ENCODE measurements at places on chromosomes 11 and 22.

DNA sequence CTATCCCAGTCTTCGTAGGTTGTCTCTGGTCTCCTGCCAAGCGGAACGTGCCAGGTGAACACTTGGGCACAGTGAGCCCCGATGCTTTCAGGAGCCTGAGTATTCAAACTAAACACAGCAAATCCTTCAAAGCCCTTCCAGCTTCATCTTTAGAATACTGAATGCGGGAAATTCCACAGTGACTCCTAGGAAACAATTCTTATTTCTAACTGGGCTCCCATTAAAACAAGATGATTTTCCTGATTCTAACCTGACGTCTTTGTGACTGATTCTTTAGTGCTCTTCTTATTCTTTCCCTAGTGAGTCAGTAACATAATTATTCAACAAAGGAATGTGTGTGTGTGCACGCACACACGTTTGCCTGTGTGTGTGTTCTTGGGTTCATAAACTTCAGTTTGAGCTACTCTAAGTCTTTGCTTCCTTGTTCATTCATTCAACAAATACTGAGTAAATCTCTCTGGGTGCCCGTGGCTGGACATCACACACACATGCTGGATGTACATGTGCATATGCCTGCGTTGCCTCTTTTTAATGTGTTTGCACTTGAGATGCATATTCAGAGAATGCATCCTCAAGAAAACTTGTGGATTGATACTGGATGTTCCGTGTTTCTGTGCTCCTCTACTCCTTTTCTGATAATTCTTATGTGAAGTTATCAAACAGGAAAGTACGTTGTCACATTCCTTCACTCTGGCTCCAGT is 134.5 kb downstream of the WNT7B start:
- no peak for DNase-seq

GRCh38 chr22:35894464-35894878 is 134.2 kb downstream of the RBFOX2 start:
- peak; percentile 68 for DNase-seq

DNA sequence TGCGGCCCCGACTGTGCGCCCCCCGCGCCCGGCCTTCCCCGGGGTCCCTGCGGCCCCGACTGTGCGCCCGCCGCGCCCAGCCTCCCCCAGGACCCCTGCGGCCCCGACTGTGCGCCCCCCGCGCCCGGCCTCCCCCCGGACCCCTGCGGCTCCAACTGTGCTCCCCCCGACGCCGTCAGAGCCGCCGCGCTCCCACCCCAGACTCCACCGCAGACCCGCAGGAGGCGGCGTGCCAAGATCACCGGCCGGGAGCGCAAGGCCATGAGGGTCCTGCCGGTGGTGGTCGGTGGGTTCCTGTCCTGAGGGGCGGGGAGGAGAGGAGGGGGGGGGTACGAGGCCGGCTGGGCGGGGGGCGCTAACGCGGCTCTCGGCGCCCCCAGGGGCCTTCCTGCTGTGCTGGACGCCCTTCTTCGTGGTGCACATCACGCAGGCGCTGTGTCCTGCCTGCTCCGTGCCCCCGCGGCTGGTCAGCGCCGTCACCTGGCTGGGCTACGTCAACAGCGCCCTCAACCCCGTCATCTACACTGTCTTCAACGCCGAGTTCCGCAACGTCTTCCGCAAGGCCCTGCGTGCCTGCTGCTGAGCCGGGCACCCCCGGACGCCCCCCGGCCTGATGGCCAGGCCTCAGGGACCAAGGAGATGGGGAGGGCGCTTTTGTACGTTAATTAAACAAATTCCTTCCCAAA is 3.1 kb downstream of the DRD4 start:
- no peak for DNase-seq

DNA sequence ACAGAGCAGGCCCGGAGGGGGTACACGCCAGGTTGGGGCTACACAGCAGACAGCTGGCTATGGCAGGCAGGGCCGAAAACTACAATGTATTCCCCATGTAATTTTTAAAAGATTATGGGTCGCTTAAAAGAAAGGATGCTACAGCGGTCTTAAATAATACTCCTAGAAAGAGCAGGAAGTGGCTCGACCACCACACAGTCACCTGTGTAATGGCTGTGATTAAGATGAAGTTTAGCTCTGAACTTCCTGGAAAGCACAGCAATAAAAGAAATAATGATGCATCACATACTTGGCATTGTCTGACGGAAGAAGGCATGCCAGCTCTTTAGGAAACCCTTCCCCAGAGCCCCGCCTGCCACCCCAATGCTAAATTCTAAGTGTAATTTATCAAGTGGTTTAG is 32.6 kb downstream of the WNT11 start:
- DNase-seq: no peak

DNA sequence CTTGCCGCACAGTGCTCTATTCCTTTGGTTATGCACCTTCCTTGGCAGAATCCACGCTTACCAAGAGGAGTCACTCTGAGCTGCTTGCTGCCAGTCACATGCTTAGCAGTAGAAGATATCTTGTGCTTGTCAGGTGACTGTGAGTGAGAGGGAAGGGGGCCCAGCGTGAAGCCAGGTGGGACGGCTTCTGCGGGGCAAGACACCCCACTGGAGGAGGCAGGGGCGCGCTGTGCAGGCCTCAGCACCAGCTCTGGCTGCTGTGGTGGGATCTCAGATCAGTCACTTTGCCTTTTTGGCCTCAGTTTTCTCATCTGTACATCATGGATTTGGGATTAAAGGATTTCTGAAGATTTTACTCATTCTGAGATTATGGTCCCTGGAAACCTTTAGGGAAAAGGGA is 63.9 kb upstream of the B3GAT1 start:
- no peak for DNase-seq

GRCh38 chr11:32874132-32874531 is 18.5 kb upstream of the QSER1 start:
- DNase-seq: no peak

GRCh38 chr11:120522021-120522420 is 10.5 kb downstream of the GRIK4 start:
- DNase-seq: no peak

GRCh38 chr22:33806191-33806590 is 114.1 kb downstream of the LARGE1 start:
- no peak for DNase-seq

GRCh38 chr11:128174465-128175291 is 412.7 kb downstream of the ETS1 start:
- no peak for DNase-seq

- peak; percentile 66 for DNase-seq
Observed at GRCh38 chr11:15968461-15969130, 387.8 kb downstream of the SOX6 start.

DNA sequence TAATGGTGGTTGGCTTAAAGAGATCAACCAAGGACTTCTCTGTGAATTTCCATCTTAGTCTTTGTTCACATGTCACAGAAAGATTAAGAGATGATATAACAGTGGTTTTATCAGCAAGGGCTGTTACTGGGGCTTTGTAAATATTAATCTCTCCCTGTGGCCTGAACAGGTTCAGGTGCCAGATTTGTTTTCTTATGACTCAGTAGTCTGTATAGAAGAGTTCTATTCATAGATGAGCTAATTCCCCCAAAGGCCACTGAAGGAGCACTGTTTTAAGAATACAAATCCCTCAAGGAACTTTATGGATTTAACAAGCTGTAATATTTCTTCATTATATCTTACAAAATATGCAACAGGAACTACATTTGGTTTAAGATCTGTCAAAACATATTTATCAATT is 50.4 kb downstream of the TCP11L1 start:
- DNase-seq: no peak

DNA sequence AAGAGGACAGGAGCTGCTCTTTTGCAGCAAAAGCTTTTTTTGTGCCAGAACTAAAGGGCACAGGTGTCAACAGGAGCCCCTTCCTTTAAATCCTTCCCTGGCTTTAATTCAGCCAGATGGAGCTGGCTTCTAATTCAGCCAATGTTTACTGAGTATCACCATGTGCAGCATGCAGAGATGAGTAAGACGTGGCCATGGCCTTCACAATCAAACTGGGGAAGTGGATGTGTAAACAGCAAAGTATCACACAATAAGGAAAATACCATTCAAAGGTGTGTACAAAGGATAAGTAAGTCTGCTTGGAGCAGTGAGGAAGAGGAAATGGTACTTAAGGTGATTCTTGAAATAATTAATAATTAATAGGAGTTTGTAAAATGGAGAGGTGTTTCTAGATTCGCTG is 243.4 kb downstream of the NXPE2 start:
- no peak for DNase-seq

DNA sequence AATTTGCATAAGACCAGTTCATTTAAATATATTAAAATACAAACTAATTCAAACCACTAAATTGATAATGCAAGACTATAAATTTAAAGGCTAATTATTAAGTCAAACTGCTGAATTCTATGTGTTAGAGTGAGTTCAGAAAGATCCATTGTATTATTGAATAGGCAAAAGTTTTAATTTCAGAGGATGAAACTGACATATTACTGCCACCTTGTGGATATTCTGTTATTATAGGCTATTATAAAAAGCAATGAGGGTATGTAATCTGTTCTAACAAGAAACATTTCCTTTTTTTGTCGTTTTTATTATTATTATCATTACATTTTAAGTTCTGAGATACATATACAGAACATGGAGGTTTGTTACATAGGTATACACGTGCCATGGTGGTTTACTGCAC is 20.9 kb upstream of the NAALAD2 start:
- no peak for DNase-seq

Measured in gastrocnemius medialis (tissue), 4 donors.